Smooth muscle cell of trachea (primary cell): ENCODE measurements at places on chromosomes 11 and 22. TPM values are rescaled to one million over a fixed set of nuclear protein-coding genes. Genes with fewer than 3 reads are reported as not detected.

Gene CD3G
- total RNA-seq: not detected in 2 replicates

Gene OR10A2
- not detected in 2 replicates for total RNA-seq

Gene BIRC3
- 0.44 and 2.0 TPM in 2 replicates for total RNA-seq

Gene RTN4RL2
- 0.33 TPM in 1 of 2 replicates, not detected in the other for total RNA-seq

Gene FAM111B
- total RNA-seq: 0.17 and 8.7 TPM in 2 replicates

Gene ARHGAP20
- total RNA-seq: 13.8 and 16.0 TPM in 2 replicates

Gene PDGFB
- 0.29 TPM in 1 of 2 replicates, not detected in the other for total RNA-seq

Gene TECTA
- total RNA-seq: 0.87 and 0.99 TPM in 2 replicates

Gene KRTAP5-9
- not detected in 2 replicates for total RNA-seq

Gene SCARF2
- 25.2 and 38.2 TPM in 2 replicates for total RNA-seq

Gene TEAD1
- total RNA-seq: 111 and 120 TPM in 2 replicates

Gene C22orf15
- total RNA-seq: 1.6 and 3.1 TPM in 2 replicates
